Inflammatory macrophage (primary cell): ENCODE measurements at places on chromosomes 16 and 17.
A peak's percentile ranks its signal among the peaks of the same experiment; 100 is the strongest.

DNA sequence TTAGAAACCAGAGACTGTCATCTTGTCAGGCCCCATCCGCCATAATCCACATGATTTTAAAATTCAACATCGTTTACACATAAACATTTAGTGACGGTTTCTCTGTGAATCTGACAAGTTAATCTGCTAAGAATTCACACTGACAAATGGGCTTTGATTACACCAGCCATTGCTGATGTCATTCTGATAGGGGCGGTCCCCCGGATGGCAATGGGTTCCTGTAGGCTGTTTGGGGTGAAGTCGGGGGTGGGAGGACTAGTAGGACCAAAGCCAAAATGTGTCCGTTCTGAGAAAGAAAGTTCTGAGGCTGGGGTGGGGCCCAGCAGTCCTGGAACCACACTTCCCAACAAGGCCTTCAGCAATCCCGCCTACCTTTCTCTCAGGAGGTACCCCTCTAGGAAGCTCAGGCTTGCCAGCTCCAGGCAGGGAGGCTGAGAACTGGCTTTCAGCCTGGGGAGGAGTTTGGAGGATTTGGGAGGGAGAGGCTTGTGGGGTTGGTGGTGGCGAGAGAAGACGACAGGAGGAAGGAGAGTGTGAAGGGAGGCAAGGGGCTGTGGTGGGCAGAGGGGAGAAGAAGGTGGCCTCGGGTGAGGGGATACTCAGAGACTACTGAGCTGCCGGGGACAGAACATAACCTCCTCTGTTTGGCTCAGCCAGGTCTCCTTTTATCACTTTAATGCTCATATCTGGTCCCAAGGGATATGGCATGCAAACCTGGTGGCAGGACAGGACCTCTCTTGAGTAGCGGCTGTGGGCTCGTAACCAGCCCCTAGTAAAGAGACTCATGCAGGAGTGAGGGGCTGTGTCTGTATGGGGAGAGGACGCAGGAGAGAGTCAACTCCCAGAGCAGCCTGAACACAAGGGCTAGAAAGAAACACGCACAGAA lies 8.6 kb downstream of the HIC1 start:
- no peak for DNase-seq

DNA sequence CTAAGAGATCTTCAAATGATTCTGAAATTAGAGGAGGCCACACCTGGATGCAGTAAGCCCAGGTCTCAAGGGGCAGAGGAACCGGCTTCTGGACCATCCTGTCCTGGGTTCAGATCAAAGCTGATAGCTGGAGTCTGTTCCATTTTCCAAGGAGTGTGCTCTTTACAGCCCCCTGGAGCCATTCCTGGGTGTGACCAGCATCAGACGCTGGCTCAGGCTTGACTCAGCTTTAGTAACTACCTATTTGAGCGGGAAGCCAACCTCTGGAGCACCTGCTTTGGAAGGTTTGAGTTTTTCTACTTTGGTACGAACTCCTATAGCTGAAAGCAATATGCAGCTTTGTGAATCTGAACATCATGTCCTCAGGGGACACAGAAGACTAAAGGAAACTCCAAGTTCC lies 12.9 kb upstream of the BBS2 start:
- DNase-seq, result no peak

- peak; percentile 58 for DNase-seq
These were observed 2.7 kb downstream of the LITAF start for GRCh38 chr16:11583889-11584565.

GRCh38 chr17:17060001-17060922 lies 18.0 kb downstream of the MPRIP start:
- DNase-seq, result no peak

- DNase-seq, result no peak
These were observed 493.2 kb downstream of the MAF start for GRCh38 chr16:79107301-79107700.

DNA sequence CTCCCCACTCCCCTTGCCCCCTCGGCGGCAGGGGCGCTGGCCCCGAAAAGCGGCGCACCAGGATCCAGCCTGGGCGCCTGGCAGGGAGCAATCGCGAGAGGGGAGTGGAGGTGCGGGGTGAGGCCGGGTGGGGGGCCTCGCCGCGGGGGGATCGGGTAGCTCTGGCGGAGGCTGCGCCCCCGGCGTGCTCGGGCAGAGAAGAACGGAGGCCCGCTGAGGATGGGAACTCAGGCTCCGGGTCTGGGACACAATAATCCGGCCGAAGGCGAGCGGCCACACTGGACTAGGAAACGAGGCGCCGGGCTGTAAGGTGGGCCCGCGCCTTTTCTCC lies 721 bp upstream of the PCGF2 start:
- no peak for DNase-seq

DNA sequence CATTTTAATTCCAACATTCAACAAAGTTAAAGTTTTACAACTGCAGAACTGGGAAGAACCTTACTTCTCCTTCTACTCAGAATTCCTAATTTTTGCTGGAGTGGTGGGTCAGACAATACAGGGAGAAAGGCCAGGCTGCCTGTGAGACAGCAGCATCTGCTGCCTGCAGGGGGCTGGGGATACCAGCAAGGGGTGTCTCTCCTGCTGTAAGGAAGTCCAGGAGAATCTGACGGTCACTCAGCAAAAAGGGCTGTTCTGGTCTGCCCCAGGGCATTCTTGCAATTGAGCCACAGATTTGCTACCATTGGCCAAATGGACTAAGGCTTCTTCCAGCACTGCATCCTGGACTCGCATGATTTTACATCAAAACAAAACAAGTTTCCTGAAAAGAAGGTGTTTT lies 426.6 kb upstream of the CDH11 start:
- no peak for DNase-seq

GRCh38 chr16:68910051-68910450 lies 66.7 kb downstream of the TANGO6 start:
- no peak for DNase-seq

GRCh38 chr17:74521701-74522201 lies 9.5 kb downstream of the CD300LB start:
- peak; percentile 83 for DNase-seq

- DNase-seq, result no peak
These were observed 68.2 kb downstream of the DYNLRB2 start for GRCh38 chr16:80608946-80609345.

GRCh38 chr16:48330189-48330840 lies 54.9 kb downstream of the SIAH1 start:
- no peak for DNase-seq

DNA sequence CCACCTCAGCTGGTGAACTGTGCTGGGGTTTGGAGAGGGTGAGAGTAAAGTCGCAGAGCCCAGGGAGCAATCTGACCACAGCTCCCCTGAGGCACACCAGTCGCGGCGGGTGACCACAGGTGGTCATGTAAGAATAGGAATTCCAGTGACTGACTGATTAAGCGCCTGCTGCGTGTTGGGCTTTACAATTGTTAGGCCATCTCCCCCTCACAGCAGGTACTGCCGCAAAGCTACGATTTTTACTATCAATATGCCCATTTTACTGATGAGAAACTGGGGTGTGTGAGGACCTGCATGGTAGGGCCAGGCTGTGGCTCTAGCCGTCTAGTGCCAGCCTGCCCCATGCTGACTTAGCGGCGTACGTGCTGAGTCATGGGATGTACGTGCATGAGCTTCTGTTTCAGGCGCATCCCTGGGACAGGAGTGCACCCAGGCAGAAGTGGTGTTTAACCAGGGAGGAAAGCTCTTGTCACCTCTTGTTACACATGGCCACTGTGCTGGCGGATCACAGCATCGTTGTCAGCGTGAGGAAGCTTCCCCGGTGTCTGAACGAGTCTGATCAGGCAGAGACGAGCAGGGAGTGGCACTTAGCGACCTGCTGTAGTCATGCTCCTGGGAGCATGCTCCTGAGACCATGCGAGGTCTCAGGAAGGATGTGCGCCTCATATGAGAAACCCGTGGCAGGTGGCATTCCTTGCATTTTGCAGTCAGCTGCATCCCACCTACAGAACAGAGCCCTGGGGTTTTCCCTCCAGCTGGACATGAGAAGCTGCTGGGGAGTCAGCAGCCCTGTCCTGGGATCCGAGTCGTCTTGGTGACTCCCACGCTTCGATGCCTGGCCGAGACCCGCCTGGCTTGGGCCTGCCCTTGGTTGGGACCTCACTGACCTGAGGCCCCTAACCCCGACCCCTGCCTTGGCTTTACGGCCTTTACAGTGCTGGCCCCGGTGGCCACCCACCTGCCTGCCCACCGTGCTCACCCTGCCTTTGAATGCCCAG lies 163.7 kb upstream of the CHMP6 start:
- no peak for DNase-seq
